ENCODE measurements at places on chromosomes 5 and 9.

- no peak for DNase-seq
These were observed 158.1 kb downstream of the ARRDC3 start for GRCh38 chr5:91224969-91225368.

- DNase-seq: no peak
These were observed 1.2 kb downstream of the VCAN start for GRCh38 chr5:83472508-83473345.

DNA sequence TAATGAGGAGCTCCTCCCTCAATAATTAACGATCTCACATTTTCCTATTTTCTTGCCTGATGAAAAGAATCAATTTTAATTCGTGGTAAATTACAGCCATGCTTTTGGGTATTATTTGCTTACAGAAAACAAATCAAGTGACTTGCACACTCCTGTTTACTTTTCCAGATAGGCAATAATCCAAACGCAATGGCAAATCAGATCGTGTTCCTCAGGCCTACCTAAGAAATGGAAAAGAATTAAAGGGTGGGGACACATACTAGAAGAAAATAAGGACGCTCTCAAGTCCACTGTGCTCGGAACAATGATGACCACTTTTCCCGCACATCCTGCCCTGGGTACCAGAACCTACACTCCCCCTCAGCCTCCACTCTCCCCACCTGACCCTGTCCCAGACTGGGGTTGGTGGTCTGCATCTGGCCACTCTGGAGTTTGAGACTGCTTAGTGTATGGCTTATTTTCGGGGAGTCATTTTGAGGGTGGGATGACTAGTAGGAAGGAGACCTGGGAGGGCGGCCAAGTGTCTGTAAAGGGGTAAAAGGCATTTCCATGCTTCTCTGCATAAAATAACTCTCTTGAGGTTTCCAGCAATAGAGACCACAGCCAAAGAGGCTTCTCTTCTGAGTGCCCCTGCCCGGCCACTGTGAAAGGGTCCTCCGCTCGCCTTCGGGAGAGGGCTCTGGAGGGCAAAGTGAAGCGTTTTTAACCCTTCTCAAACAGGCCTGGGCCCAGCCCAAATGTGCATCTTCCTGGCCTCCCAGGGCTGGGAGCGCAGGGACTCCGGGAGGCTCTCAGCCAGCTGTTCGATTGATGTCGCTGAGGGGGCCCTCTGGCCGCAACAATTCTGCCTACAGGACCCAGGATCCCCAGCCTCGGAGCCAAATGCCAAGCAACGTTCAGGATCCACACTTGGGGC is 4.5 kb upstream of the OTP start:
- DNase-seq: no peak

DNA sequence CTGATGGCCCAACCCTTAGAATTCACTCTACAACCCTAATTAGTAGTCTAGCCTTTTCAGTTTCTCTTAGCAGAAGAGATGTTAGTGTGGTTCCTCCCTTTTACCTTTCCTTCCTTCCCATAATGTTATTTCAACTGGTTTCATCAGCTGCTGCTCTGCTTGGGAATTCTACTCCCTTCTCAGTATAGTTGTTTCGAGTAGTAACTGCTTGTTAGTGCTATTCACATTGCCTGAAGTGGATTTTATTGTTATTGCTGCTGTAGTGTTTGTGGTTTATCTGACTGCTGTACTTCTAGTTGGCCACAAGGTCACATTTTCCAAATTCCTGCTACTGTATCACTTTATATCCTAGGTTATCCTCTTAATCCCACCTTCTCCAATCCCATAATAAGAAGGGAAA is 29.7 kb downstream of the SMIM15 start:
- no peak for DNase-seq

DNA sequence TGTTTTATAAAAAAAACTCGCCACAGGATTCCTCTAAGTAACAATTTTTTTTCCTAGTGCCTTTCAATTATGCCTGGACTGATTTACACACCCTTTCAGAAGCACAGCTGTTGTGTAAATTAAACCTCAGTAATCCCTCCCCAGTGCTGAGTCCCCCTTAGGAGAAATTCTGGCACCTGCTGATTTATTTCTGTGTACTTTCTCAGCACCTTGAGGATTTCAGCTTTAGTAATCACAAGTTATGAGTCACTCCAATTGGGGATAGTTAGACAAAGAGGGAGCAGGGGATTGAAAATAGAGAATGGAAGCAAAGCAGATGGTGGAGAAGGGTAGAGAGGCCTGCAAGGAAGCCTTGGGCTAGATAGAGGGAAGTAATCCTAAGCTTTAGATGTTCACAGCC is 171.7 kb downstream of the TTLL11 start:
- no peak for DNase-seq

GRCh38 chr5:1130218-1130946 is 18.5 kb upstream of the SLC12A7 start:
- DNase-seq: no peak

Data from effector memory CD4-positive, alpha-beta T cell (primary cell).